Transverse colon (tissue), 4 donors: ENCODE measurements at places on chromosomes 11 and 22.

DNA sequence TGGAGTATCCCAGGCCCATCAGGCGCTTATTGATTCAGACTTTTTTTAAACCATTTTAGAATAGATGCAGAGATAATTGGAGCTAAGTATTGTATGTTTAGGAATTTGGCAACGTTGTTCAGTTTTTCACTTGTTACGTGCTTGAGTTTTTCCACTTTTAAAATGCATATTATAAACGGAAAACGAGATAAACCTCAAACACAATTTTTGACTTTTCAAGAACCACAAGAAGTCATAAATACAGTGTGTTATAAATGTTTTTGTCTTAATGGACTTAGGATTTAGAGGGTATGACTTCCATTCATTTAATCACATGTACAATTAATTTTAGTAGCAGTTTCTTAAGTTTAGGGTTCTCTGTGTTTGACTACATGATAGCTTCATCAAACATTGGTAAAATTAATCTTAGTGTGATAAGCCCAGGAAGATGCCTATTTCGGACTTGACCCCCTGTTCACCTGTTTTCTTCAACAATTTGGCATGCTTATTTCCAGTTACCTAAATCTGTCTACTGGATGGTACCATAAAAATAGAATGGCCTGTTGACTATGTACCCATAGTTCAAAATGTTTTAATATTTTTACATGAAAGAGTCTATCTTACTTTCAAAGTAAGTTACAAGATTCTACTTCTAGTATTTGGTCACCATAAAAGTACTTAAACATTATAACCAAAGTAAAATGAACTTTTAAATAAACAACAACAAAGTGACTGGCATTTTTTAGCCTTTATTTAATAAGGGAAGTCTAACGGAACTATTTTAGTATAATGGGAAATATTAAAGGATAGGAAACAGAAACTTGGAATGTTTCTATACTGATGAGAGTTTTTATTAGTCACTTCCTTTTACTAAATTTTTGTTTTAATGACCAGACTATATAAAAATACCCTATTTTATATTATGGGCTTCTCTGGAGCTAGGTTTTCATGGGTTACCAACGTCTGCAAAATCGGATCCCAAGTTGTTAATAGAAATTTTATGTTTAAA lies 1.4 kb downstream of the ZC3H12C start:
- DNase-seq = no peak

DNA sequence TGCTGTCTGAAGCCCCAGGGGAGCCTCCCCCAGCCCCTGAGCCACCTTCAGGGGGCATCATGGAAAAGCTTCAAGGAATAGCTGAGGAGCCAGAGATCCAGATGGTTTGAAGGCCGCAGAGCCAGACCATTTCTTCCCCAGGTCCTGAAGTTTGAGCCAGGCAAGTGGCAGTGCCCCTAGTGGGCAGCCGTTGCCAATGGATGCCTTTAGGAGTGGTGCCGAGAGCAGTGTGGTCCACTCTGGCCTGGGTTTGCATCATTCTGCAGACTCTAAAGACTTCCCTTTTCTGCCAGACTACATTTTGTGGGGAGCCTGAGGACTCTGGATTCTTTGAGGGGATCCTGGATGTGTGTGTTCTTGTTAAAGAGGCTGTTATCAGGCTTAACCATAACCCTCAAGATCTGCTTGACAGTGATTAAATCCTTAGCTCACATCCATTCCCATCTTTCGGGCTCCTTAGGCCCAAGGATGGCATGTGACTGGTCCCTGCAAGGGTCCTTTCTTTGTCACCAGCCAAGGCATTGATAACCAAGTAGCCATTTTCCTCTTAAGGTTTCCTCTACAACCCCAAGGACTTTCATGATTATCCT lies 13.1 kb downstream of the HINFP start:
- no peak for DNase-seq

GRCh38 chr22:20573176-20573832 lies 65.9 kb downstream of the MED15 start:
- DNase-seq = no peak

DNA sequence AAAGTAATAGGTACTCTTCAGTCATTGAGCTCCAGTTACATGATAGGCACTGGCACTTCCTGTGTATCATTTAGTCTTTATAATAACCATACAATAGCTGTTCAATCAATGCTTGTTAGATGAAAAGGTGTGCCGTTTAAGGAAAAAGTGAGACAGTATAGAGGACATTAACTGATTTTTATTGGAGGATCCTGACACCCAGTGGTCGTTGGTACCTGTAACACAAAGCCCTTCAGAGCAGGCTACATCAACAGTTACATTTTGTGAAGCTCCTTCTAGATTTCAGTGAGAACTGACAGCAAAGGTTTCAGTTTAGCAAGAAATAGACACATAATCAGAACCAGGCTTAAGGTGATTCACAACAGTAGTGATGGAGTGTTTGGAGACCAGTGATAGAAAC lies 44.2 kb downstream of the CCDC81 start:
- DNase-seq = no peak

DNA sequence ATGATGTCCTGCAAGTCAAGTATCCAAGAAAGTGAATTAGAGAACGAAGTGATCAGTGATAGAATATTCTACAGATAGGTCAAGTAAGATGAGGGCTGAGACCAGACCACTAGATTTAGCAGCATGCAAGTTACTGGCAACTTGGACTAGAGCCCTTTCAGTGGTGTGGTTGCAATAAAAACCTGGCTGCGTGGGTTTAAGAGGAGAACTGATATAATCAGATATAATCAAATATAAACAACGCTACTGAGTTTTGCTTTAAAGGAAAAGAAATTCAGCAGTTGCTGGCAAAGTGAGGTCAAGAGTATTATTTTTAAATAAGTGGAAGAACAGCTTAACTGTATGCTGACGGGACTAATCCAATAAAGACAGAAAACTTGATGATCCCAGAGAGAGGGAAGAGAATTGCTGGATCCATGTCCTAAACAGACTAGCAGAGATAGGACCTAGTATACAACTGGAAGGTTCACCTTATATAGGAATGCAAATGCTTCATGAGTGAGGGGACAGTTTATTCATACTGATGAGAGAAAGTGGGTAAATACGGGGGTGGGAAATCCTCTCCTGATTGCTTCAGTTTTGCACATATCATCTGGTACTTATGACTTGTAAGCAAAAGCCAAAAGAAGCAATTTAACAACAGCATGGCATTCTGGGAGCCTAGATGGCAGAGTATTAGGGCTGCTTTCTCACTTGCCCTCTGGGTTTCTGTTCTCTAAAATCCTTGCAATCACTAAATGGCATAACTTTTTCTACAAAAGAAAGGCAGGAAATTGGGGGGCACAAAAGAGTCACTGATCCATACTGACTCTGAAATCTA lies 146.2 kb downstream of the RBFOX2 start:
- no peak for DNase-seq

DNA sequence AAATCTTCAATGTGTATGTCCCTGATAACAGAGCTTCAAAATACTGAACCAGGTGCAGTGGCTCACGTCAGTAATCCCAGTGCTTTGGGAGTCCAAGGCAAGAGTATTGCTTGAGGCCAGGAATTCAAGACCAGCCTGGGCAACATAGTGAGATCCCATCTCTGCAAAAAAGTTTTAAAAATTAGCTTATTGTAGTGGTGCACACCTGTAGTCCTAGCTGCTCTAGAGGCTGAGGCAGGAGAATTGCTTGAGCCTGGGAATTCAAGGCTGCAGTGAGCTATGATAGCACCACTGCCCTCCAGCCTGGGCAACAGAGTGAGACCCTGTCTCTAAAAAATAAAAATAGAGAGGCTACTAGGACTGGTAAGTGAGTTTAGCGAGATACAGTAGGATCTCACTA lies 84.0 kb downstream of the PACS1 start:
- DNase-seq = no peak
